ENCODE measurements at places on chromosomes 12 and 14. TPM values are rescaled to one million over a fixed set of nuclear protein-coding genes. Genes with fewer than 3 reads are reported as not detected.

The SERPINA5 gene
- total RNA-seq: 0.28 TPM

The CCDC198 gene
- total RNA-seq: not detected

GRCh38 chr12:9699898-9700605 is 30.5 kb downstream of the CLEC2D start:
- ATAC-seq: peak; percentile 22

The DLGAP5 gene
- total RNA-seq: 17.9 TPM

DNA sequence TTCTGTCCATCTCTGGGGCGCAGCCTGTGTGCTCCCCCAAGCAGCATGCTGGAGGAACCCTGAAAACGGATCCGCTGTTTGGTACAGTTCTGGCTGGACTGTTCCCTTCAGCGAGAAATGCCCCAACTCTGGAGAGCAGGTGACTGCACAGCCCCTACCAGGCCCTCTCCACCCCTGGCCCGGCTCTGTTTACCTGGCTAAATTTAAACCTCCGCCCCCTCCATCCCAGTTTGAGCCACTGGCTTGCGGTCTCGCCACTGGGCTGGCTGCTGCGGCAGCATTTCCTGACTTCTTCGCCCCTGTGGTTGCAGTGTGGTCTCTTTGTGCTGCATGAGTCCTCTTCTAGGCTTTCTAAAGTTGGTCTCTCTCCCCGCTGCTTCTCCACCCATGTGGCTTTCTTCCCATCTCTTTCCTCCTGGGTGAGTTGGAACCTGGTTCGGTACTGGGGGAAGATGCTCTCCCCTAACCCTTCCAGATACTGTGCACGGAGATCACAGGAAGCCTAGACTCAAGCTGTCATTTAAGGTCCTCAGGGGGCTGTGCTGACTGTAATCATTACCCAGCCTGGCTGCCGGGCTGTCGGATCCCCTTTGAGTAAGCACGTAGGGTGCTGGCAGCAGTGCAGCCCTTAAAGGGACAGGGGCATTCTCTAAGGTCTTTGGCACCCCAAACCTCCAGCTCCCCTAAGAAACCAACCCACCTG is 60.6 kb downstream of the FBXL14 start:
- ATAC-seq: no peak

DNA sequence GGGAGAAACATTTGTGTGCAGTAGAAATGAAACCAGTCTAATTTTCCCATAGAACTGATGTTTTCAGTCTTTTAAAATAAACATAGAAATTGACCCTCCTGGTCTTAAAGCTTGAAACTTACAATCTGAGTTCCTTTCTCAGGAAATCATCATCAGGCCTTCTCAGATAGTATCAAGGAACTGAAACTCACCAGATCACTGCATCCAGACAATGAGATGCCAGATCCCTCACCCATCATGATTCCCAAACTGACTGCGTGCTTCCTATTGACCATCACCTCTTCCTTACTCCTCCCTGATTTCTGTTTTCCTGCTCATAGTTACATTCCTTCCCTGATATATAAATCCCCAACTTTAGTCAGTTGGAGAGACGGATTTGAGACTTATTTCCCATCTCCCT is 195.0 kb upstream of the AMIGO2 start:
- ATAC-seq: no peak

GRCh38 chr12:121284551-121285390 is 11.7 kb downstream of the CAMKK2 start:
- ATAC-seq: no peak

DNA sequence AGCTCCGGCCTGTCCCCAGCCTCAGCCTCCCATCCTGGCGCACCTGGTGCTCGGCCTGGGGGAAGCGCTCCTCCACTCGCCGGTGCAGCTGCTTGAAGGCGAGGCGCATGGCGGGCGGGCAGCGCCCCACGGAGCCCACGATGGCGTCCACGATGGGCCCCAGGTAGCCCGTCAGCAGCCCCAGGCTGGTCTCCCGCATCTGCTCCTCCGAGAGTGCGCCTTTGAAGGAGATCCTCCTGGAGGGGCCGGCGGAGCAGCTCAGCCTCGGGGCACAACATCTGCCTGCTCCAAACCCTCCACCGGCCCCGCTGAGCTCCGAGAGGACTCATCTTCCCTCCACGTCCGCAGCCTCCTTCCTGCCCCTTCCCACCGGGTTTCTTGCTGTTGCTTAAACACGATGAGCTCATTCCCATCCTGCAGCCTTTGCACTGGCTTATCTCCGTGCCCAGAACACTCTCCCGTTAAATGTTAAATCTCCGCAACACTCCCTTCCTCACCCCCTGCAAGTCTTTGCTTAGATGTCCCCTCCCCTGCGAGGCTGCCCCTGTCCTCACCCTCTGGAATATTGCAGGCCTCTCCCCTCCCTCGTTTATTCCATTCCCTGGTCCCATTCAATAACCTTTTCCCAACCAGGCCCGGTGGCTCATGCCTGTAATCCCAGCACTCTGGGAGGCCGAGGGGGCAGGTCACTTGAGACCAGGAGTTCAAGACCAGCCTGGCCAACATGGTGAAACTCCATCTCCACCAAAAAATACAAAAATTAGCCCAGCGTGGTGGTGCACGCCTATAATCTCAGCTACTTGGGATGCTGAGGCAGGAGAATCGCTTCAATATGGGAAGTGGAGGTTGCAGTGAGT is 23.3 kb downstream of the RASAL1 start:
- ATAC-seq: no peak

GRCh38 chr12:57895389-57896114 is 45.8 kb upstream of the ATP23 start:
- ATAC-seq: no peak

The SLC41A2 gene
- 1.3 TPM for total RNA-seq

DNA sequence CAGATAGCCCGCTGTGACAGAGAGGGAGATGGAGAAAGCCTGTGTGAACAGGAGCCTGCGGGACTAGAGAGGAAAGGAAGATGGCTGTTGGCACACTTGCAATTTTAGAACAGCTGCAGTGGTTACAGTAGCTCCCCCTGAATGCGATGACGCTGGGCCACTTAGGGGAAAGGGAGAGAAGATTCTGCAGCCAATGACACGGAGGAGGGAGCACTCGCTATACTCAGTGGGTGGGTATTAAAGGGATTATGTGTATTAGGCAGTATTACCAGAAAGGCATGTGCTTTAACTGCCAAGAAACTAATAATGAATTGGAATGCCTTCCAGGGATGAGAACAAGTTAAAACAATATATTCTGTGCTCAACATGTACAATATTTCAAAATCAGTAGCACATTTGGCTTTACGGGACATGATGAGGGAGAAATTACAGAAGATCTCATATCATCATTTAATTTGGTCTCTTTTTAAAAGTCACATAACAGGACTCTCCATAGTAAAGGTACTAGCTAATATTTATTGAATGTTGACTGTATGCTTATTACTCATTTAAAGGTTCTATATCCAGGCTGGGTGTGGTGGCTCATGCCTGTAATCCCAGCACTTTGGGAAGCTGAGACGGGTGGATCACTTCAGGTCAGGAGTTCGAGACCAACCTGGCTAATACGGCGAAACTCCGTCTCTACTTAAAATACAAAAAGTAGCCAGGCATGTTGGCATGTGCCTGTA is 35.9 kb upstream of the FOS start:
- ATAC-seq: peak; percentile 94

GRCh38 chr14:105508601-105509000 is 17.6 kb downstream of the TEDC1 start:
- no peak for ATAC-seq

GRCh38 chr14:76975051-76975450 is 53.5 kb downstream of the IRF2BPL start:
- ATAC-seq: no peak

GRCh38 chr12:60710246-60710645 is 1114.4 kb downstream of the SLC16A7 start:
- no peak for ATAC-seq

GRCh38 chr12:94740601-94741362 is 90.4 kb upstream of the TMCC3 start:
- no peak for ATAC-seq

DNA sequence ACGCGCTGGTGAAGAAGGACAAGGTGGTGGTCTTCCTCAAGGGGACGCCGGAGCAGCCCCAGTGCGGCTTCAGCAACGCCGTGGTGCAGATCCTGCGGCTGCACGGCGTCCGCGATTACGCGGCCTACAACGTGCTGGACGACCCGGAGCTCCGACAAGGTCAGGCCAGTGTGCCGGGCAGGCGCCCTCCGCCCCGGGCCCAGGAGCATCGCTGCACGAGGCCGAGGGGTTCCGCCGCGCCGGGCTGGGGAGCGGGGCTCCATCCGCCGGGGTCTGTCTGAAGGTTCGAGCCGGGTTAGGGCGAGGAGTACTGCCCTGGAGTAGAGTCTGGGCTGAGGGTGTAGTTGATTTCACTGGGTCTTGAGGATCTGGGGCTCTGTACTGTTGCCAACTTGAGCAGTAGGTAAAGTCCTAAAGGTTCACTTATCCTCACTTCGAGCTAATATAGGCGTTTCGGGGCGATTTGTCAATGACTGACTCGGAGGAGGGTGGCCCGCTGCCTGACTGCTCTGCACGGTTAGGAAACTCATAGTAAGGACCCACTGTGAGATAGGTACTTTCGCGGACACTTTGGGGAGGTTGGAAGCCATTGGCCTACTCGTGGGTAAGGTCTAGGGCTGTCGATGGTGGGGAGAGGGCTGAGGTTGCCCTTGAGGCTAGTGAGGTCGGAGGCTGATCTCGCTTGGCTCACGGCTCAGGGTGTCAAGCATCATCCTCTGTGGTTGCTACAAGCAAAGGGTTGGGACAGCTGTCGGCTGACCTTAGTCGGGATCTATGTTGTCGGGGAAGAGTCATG is 574 bp downstream of the GLRX5 start:
- no peak for ATAC-seq

The PROX2 gene
- not detected for total RNA-seq

GRCh38 chr12:9331218-9331626 is 123.0 kb upstream of the PZP start:
- ATAC-seq: peak; percentile 81

DNA sequence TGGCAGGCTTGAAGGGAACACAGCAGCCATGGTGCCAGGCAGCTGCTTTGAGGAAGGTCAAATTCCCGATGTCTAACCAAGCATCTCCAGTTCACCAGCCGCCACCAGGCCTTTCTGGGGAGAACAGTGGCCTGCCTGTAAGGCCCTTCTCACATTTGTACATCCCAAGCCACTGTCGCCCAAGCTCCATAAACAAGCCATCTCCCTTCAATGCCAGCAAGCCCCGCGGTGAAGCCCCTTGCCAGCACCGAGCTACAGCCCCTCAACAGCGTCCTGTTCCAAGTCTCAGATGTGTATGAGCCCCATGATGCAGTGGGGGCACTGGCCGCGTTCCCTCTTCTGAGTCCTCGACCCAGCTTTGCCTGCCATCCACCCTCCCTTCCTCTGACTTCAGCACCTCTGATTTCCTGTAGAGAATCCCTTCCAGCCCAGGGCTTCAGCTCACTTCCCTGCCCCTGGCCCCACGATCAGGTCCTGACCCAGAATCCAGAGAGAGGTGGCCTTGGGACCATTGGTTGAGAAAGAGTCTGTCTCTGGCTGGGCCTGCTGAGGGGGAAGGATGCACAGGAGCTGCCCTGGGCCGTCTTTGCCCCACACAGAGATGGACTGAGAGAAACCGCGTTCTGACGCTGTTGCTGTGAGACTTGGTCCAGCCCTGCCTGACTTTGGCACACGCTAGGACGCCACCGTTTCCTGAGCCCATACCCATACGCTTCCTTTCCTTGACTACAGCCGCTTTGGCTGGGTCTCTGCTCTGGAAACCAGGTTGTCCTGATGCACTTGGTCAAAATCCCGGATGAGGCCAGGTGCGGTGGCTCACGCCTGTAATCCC is 1.9 kb upstream of the MMP17 start:
- no peak for ATAC-seq

The ARL1 gene
- total RNA-seq: 62.3 TPM

DNA sequence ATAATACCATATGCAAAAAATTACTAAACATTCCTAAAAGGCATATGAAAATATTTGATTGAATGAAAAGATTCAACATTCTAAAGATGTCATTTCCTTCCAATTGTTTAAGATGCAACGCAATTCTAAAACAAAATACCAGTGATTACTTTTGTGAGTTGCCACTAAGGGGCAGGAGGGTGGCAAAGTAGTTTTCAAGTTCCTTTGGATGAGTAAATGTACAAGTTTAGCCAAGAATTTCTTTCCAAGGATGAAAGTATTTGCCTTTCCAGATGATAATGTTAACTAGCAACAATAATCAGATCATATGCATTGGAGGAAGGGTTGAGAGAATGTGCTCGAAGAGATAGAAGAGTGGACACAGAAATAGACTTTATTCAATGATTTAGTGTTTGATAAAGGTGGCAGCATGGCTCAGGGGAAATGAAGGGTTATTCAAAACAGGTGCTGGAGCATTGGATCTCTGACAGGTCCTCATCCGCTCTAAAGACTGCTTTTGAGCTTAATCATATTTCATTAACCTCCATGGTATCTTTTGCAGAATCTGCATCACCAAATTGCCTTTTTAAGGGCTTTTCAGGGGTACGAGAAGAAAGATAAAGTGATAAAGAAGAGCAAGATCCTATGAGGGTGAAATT is 678.5 kb upstream of the TBX3 start:
- ATAC-seq: no peak

GRCh38 chr12:94297876-94298505 is 149.6 kb downstream of the PLXNC1 start:
- ATAC-seq: no peak

The KRAS gene
- 26.7 TPM for total RNA-seq

- no peak for ATAC-seq
Observed at GRCh38 chr12:132766380-132767085, 4.9 kb upstream of the ANKLE2 start.

The COX14 gene
- 37.9 TPM for total RNA-seq

The AQP6 gene
- total RNA-seq: not detected

All from esophagus mucosa (tissue), 1 donor.